Psoas muscle (tissue), 8 donors: ENCODE measurements at places on chromosomes 7 and 10. TPM values are rescaled to one million over a fixed set of nuclear protein-coding genes. Genes with fewer than 3 reads are reported as not detected.

HABP2 gene
- total RNA-seq, result not detected

PKD2L1 gene
- total RNA-seq, result not detected

SFTPA2 gene
- 1.3 TPM for total RNA-seq

LRRD1 gene
- total RNA-seq, result not detected

SPDYE6 gene
- total RNA-seq, result not detected

NRG3 gene
- total RNA-seq, result not detected

CHN2 gene
- total RNA-seq, result 2.3 TPM

CYP2W1 gene
- not detected for total RNA-seq

GRCh38 chr10:112349521-112350085, 24.3 kb upstream of the ACSL5 start:
- no peak for DNase-seq
- no peaks in the 10 kb centered on the region for H3K27me3 ChIP-seq
- no peak overlapping the region for H3K27ac ChIP-seq
- no peak overlapping the region for H3K4me3 ChIP-seq

GRCh38 chr10:99996671-99997648, 12.8 kb downstream of the DNMBP start:
- H3K4me3 ChIP-seq, result peak overlapping the region; percentile 26
- peaks cover 69% of the 10 kb centered on the region for H3K4me1 ChIP-seq

DNA sequence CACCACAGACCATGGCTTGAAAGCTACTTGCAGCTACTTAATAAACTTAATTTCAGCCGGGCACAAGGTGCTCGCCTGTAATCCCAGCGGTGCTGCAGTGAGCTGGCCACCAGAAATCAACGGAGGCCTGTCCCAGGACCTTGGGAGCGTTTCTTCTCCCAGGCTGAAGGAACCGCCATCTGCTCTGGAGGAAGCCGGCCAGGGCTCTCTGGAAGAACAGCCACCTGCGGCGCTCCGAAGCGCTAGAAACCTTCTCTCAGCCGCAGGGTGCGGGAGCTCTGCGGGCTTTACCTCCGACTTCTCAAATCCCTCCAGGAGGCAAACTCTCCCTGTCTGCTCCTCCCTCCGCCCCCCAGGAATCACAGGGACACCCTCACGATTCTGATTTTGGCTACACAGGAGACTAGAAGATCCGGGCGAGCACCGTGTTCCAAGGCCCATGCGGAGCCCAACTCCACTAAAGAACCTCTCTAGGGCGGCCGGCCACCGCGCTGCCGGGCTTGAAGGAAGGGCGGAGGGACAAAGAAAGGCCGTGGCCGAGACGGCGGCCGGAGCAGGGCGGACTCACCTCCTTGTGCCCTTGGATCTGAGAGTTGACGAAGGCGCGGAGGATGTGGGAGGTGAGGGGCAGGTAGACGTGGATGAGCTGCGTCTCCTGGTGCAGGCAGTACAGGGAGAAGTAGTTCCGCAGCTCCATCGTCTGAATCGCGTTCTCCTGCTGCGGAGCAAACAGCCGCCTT, 14.4 kb downstream of the NUDT1 start:
- no peaks in the 10 kb centered on the region for H3K4me1 ChIP-seq
- no peak overlapping the region for H3K27ac ChIP-seq

DNA sequence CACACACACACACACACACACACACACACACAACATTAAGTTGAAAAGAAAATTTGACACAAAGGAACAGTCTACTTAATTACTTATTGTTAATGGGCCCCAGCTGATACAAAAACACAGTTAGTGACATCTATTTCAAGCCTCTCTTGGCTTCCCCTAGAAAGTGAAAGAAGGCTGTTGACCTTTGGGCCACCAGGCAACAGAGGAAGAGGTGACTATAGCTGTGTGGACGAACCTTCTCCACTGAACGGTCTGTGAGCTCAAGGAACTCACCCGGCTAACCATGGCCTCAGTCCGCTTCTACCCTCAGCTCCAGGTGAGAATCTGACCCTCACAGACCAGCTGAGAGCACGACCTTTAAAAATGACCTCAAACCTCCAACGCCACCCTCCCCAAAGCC, 32.9 kb upstream of the CALN1 start:
- DNase-seq, result no peak
- H3K27me3 ChIP-seq, result no peaks in the 10 kb centered on the region
- no peak overlapping the region for H3K4me3 ChIP-seq

GRCh38 chr10:9301148-9301547, 1246.7 kb downstream of the GATA3 start:
- H3K27me3 ChIP-seq, result no peaks in the 10 kb centered on the region
- no peak overlapping the region for H3K4me3 ChIP-seq
- H3K36me3 ChIP-seq, result no peaks in the 10 kb centered on the region
- no peaks in the 10 kb centered on the region for H3K4me1 ChIP-seq
- no peak overlapping the region for H3K27ac ChIP-seq

GRCh38 chr7:97859606-97860204, 12.5 kb downstream of the ASNS start:
- H3K4me1 ChIP-seq, result no peaks in the 10 kb centered on the region
- peaks cover 12% of the 10 kb centered on the region for H3K36me3 ChIP-seq
- no peak overlapping the region for H3K4me3 ChIP-seq
- no peaks in the 10 kb centered on the region for H3K27me3 ChIP-seq
- no peak for DNase-seq

DNA sequence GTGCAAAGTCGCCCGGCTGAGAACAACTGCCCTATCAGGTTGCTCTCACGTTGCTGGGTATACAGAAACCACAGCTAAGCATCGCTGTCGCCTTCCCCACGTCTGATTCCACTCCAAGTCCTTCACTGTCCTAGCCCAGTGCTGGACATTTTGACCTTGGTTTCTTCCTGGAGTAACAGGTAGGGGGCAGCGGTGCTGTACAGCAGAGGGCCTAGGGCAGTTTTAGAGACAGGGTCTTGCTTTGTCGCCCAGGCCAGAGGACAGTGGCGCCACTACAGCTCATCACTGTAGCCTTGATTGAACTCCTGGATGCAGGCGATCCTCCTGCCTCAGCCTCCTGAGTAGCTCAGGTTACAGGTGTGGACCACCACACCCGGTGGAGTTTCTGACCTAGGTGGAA, 2.6 kb downstream of the CLDN15 start:
- no peak for DNase-seq
- H3K4me3 ChIP-seq, result no peak overlapping the region
- H3K36me3 ChIP-seq, result no peaks in the 10 kb centered on the region
- H3K27ac ChIP-seq, result no peak overlapping the region
- no peaks in the 10 kb centered on the region for H3K27me3 ChIP-seq
- H3K4me1 ChIP-seq, result peaks cover 6% of the 10 kb centered on the region

GRCh38 chr10:28113202-28113601, 114.3 kb upstream of the ODAD2 start:
- DNase-seq, result no peak
- no peak overlapping the region for H3K4me3 ChIP-seq
- H3K36me3 ChIP-seq, result no peaks in the 10 kb centered on the region
- no peaks in the 10 kb centered on the region for H3K27me3 ChIP-seq

- no peak overlapping the region for H3K4me3 ChIP-seq
- H3K4me1 ChIP-seq, result peaks cover 100% of the 10 kb centered on the region
- DNase-seq, result peak; percentile 59
These were observed 38.2 kb downstream of the FAM53B start for GRCh38 chr10:124705817-124706461.

DNA sequence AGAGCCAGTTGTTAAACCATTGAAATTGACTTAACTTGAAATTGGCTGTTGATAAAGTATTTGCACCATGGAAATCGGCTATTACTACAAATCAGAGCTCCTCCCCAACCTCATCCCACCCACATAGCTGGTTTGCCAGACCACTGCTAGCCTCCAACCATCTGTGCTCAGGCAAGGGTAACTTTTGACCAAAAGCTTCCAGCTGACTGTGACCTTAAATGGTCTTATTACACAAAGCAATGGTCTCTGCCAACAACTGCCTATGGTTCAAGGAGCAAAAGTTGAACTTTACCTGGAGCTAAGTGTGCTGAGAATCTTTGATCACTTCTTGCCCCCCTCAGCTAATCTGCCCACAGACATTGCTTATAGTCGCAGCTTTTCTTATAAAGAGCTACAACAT, 48.5 kb upstream of the ADRB1 start:
- no peak for DNase-seq
- no peak overlapping the region for H3K27ac ChIP-seq
- no peaks in the 10 kb centered on the region for H3K4me1 ChIP-seq
- no peak overlapping the region for H3K4me3 ChIP-seq
- no peaks in the 10 kb centered on the region for H3K36me3 ChIP-seq
- peaks cover 14% of the 10 kb centered on the region for H3K27me3 ChIP-seq

DNA sequence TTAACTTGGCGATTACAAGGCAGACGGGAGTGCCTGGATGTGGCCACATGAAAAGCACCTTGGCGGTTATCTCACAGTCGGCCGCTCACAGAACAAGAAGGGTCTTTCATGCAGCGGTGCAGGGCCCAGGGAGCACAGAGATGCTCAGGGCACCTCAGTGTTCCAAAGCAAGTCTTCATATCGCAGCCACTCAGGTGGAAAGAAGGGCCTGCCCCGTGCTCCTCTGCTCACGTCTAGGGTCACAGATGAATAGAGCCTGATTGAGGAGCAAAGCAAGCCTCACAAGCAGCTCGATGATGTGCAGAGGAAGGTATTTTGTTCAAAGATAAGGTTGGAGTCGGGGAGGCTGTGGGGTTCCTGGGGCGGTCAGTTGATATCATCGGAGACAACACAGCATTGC, 297.8 kb downstream of the WDR11 start:
- no peaks in the 10 kb centered on the region for H3K27me3 ChIP-seq
- no peaks in the 10 kb centered on the region for H3K4me1 ChIP-seq
- no peak overlapping the region for H3K4me3 ChIP-seq
- no peak for DNase-seq
- H3K27ac ChIP-seq, result no peak overlapping the region
- no peaks in the 10 kb centered on the region for H3K36me3 ChIP-seq

- H3K4me1 ChIP-seq, result no peaks in the 10 kb centered on the region
- H3K36me3 ChIP-seq, result no peaks in the 10 kb centered on the region
- no peak overlapping the region for H3K27ac ChIP-seq
- H3K27me3 ChIP-seq, result no peaks in the 10 kb centered on the region
These were observed 13.5 kb downstream of the ATP6V0E2 start for GRCh38 chr7:149887311-149887710.

DNA sequence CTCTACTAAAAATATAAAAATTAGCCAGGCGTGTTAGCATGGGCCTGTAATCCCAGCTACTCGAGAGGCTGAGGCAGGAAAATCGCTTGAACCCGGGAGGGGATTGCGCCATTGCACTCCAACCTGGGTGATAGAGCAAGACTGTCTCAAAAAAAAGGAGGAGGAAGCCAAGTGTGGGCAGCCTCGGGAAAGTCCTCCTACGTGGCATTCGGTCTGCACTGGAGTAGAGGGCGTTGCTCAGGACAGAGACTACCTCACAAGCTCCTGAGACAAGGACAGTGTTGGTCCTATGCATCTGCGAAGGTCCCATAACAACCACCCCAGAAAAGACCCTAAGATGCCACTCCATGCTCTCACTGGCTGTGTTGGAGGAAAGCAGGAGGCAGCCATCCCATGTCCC, 10.0 kb upstream of the SERPINE1 start:
- no peaks in the 10 kb centered on the region for H3K36me3 ChIP-seq
- H3K4me3 ChIP-seq, result no peak overlapping the region
- no peaks in the 10 kb centered on the region for H3K27me3 ChIP-seq
- H3K4me1 ChIP-seq, result peaks cover 5% of the 10 kb centered on the region
- DNase-seq, result no peak
- no peak overlapping the region for H3K27ac ChIP-seq

DNA sequence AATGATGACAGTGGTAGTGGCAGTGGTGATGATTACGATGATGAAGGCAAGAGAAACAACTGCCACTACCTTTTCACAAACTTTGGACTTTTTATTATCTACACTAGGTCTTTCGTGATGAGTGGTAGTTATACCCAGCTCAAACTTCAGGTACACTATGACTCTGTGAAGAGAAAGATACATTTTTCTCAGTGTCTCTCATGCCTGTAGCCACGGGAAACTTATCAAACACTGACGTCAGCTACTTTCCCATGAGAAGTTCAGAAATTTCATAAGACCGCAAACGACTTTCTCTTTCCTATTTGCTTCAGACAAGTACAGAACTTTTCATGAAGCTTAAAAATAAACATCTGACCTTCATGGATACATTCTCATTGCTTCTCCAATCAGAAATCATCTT, 57.0 kb downstream of the CALD1 start:
- no peak overlapping the region for H3K4me3 ChIP-seq
- no peaks in the 10 kb centered on the region for H3K27me3 ChIP-seq
- no peak for DNase-seq
- peak overlapping the region; percentile 61 for H3K27ac ChIP-seq

GRCh38 chr7:105963038-105963667, at the start of gene CDHR3:
TSS of gene CDHR3 (plus strand) at chr7:105963264. CDS start at chr7:105963319, 55 bp downstream.
- H3K4me3 ChIP-seq, result no peak within 1 kb of the TSS
- no peaks in the 10 kb centered on the region for H3K27me3 ChIP-seq
- no peak within 1 kb of the TSS for H3K27ac ChIP-seq
- H3K36me3 ChIP-seq, result no peaks in the 10 kb centered on the region

DNA sequence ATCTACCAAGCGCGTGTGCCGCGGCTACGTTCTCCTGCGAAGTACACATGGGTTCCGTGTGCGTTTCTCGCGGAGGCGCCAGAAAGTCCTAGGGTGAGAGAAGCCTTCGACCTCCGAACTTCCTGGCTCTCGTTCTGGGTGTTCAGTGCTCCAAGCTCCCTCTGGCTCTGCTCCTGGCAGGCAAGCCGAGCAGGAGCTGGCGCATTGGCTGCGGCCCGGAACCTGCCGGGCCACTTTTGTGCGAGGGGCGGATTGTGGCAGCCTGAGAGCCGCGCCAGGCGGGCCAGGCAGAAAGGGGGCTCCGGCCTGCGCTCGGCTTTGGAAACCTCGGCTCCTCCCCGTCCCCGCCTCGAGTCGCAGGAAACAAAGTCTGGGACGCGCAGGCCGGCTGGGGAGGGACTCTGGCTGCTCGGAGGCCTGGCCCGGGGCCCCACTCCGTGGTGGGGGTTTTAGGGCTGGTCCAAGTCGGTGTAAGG, 9.6 kb downstream of the EMX2 start:
- H3K4me1 ChIP-seq, result peaks cover 31% of the 10 kb centered on the region
- peak overlapping the region; percentile 8 for H3K27ac ChIP-seq
- no peaks in the 10 kb centered on the region for H3K36me3 ChIP-seq
- DNase-seq, result no peak
- H3K27me3 ChIP-seq, result no peaks in the 10 kb centered on the region

GRCh38 chr7:36360244-36360643, 29.4 kb upstream of the ANLN start:
- H3K27me3 ChIP-seq, result no peaks in the 10 kb centered on the region
- H3K36me3 ChIP-seq, result no peaks in the 10 kb centered on the region
- H3K27ac ChIP-seq, result no peak overlapping the region
- no peaks in the 10 kb centered on the region for H3K4me1 ChIP-seq
- no peak for DNase-seq

GRCh38 chr10:61835069-61835945, 66.2 kb upstream of the ARID5B start:
- H3K27ac ChIP-seq, result no peak overlapping the region
- H3K36me3 ChIP-seq, result no peaks in the 10 kb centered on the region
- no peaks in the 10 kb centered on the region for H3K27me3 ChIP-seq

- peaks cover 51% of the 10 kb centered on the region for H3K4me1 ChIP-seq
- no peak overlapping the region for H3K27ac ChIP-seq
- DNase-seq, result no peak
These were observed 72.5 kb downstream of the LCOR start for GRCh38 chr10:96904648-96905047.
